ENCODE measurements at places on chromosomes 13 and 19.
A peak's percentile ranks its signal among the peaks of the same experiment; 100 is the strongest.

- DNase-seq: no peak
These were observed 5.7 kb upstream of the THSD1 start for GRCh38 chr13:52411629-52412028.

DNA sequence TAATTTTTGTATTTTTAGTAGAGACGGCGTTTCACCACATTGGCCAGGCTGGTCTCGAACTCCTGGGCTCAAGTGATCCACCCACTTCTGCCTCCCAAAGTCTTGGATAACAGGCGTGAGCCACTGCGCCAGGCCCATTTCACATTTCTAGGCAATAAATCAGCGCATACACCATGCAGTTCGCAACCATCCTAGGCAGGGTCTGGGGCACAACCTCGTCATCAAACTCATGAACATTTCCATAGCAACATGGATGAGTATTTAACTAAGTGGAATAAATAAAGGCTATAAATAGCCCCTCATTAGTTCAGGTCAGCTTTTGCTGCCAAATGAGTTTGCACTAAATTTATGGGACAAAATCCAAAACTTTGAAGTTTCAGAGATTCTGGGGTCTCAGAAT, 8.2 kb downstream of the MEIS3 start:
- DNase-seq: no peak

DNA sequence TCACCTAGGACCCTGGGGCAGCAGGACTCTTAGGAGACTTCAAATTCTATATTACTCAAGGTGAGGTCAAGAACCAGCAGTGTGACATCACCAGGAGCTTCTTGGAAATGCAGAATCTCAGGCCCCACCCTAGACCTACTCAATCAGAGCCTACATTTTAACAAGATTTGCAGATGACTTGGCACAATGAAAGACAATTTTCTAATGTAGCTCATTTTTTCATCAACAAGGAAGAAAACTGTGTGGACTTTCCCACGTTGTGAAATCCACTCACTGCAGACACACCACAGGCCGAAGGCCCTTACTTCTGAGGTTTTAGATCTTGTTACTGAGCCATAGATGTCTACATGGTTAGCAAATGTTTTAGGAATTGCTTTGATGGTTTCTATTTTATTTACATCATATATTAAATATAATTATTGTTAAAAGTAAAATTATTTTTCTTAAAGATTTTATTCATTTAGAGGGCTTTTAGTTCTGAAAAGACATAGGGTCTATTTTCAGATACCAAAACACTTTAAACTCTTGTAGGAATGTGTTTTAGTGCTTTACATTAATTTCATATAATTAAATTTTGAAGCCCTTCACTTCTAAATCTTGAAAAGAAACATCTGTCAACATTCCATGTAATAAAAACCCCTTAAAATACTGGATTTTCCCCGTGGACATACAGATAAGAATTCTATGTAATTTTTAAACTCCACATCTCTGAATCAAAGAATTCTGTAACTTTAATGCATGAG, 18.5 kb upstream of the STARD13 start:
- DNase-seq: no peak

DNA sequence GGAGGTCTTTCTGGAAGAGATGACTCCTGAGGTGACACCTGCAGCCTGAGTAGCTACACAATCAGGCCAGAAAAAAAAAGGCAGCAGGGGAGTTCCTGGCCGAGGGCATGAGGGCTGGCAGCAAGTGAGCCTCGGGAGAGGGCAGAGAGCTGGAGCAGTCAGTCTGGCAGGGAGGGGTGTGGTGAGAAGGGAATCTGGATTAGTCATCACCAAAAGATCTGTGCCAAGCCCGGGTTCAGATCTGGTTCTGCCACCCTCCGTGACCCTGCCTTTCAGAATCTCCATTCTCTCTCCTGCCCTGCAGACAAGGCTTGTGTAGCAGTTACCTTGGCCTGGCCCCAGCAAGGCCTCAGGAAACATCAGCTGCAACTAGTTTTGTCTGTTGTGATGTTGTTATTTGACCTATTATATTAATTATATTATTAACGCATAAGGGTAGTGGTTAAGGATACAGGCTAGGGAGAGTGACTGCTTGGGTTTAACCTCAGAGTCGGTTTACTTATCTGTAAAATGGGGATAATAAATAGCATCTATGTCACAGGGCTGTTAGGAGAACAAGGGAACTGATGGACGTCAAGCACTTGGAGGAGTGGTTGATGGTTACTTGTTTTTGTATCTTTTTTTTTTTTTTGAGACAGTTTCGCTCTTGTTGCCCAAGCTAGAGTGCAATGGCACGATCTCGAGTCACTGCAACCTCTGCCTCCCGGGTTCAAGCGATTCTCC, 2.7 kb upstream of the CAPNS1 start:
- DNase-seq: no peak

- no peak for DNase-seq
These were observed 714 bp downstream of the HSH2D start for GRCh38 chr19:16144216-16144581.

DNA sequence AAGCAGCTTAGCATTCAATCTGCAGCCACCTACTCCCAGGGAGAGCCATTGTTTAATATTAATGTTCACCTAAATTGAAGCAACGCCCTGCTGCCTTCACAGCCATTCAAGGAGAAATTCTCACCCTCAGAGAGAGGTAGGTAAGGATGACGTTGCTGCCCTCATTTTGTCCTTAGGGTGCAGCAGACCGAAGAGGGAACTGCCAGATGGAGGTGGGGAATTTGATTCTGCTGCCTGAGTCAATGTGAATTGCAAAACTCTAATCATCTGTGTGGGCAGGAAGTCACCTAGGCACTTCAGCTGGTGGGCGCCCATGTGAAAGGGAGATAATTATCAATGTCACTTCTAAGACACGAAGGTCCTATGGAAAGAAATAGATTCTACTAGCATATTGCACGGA, 503.4 kb downstream of the TBC1D4 start:
- DNase-seq: peak; percentile 57

GRCh38 chr19:4581666-4582553, 22.4 kb upstream of the SEMA6B start:
- no peak for DNase-seq

DNA sequence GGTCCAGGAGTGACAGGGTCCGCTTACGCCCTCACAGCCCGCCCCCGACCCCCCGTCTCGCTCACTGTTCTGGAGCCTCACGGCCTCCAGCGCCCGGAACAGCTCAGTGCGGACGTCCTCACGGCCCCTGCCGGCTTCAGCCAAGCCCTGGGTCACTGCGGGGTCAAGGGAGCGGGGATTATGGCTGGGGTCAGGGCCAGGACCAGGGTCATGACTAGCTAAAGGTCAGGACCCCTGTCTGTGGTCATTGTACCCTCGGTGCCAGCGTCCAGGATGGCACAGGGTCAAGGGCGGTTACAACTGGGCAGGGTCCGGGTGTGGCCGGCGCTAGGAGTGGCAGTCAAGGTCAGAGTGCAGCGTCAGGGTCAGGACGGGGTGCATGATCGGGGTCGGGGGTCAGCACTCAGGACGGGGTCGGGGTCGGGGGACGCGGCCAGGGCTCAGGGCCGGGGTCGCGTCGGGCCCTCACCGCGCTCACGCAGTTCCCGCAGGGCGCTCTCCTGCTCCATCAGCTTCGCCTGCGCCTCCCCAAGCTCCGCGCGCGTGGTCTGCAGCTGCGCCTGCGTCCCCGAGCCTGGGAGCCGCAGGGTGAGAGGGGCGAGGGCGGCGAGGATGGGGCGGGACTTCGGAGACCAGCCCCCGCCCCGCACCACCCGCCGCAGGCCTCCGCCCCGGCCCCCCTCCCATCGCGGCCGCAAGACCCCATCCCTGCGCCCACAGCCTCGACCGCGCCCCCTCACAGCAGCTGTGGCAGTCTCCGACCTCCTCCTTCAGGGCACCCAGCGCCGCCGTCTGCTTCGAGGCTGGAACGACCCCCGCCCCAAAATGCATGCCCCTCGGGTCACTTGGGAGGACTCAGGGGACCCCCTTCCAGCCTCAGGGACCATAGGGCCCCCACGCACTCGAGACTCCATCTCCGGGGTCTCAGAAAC, 1.4 kb downstream of the CLEC4G start:
- DNase-seq: no peak

GRCh38 chr13:34988330-34988791, 46.3 kb downstream of the NBEA start:
- DNase-seq: no peak

- DNase-seq: no peak
These were observed 187.0 kb downstream of the MYO16 start for GRCh38 chr13:108816375-108816774.

- DNase-seq: no peak
These were observed 182.7 kb upstream of the TSC22D1 start for GRCh38 chr13:44758630-44759383.

- DNase-seq: no peak
These were observed 242.5 kb upstream of the GPC6 start for GRCh38 chr13:92984151-92984550.

DNA sequence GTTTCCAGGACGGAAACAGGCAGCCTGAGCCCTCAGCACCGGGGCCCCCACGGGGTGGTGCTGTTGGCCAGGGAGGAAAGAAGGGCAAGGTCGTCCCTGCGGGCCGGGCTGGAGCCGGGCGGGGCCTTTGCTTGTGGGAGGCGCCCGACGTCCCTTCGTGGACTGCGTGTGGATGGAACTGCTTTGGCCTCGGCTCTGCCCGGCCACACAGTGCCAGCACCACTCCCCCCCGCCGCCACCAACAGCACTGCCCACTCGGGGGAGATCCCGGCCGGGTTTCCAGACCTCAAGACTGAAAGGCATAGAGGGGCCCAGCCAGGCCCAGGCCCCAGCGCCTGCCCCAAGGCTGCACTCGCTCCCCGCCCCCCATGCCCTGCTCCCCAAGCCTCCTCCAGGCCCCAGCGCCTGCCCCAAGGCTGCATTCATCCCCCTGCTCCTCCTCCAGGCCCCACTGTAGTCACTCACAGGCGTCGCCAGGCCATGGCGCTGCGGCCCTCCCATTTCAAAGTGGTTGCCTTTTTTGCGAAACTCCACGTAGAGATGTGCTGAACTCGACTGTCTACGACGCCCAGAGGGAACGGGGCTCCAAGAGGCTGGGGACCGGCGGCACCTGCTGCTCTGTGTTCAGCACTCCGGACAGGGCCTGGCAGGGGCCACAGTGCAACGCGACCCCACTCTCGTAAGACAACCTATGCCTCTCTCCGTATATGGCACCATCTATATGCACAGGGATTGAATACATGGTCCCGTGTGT, 22.5 kb downstream of the C13orf46 start:
- DNase-seq: no peak

DNA sequence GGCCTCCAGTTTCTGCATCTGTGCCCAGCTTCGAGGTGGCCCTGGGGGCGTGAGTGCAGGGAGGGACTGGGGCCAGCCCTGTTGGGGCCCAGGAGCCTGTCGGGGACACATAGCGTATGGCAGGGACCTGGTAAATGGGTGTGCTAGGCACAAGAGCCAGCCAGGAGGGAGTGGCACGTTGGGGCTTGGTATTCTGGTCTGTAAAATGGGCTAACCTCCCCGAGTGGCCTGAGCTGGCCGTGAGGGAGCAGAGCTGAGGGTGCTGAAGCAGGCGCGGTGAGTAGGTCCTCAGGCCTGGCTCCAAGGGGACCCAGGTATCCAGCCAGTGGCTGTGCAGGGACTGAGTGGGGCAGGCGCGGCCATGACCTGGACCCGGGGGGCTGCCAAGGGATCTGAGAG, 4.3 kb downstream of the PTOV1 start:
- no peak for DNase-seq

DNA sequence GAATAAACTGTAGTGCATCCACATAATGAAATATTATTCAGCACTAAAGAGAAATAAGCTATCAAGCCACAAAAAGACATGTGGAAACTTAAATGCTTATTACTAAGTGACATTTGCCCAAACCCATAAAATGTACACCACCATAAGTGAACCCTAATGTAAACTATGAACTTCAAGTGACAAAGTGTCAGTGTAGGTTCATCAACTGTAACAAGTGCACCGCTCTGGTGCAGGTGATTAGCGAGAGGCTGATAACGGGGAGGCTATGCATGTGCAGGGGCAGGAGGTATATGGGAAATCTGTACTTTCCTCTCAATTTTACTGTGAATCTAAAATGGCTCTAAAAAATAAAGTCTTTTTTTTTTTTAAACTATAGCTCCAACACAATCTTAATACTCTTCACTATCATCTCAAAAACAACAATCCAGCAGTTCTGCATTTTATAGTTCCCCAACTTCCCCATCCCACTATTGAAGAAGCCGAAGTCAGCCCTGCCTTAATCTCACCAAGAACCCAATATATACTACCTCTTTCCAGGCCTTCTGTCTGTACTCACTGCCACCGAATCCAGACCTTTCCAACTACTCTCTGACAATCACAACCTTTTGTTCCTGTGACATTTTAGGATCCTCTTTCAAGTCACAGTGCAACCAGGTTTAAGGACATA, 22.6 kb downstream of the ELF1 start:
- DNase-seq: no peak

- DNase-seq: no peak
These were observed 1629.4 kb downstream of the PCDH9 start for GRCh38 chr13:65600702-65601101.

DNA sequence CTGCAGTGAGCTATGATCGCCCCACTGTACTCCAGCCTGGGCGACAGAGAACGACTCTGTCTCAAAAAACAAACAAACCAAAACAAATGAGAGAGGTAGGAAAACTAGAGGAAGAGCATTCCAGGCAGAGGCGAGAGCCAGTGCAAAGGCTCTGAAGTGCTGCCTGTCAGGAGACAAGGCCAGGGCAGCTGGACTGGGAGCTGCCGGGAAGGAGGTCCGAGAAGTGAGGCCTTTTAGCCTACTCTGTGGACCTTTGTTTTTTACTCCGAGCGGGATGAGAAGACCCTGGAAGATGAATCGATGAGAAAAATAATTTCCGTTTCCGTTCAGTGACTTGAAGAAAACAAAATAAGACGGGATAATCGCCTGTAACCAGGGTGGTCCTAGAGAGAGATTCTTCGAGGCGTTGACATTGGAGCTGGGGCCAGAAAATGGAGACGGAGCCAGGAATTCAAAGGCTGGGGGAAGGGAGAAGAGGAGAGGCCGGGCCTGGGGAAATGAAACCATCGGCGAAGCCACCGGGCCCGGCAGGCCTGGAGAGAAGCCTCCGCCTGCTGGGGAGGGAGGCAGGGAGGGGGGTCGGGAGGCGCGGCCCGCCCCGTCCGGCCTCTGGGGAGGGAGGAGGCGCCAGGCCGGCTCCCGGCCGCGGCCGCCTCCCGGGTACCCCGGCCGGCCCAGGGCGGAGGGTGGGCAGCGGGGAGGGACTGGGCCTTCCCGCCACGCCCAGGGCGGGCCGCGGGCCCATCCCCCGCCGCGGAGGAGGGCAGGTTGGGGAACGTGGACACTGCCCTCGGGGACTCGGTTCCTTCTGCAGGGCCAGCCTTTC, 7.8 kb upstream of the SERTAD1 start:
- peak; percentile 61 for DNase-seq

GRCh38 chr13:26719356-26719945, 41.1 kb downstream of the GPR12 start:
- DNase-seq: peak; percentile 59

- DNase-seq: no peak
These were observed 90.5 kb downstream of the COL4A2 start for GRCh38 chr13:110397436-110398115.
